ENCODE measurements at places on chromosomes 11 and 22.

- DNase-seq: peak; percentile 24
Measured at GRCh38 chr11:62708793-62709192, 1.3 kb downstream of the GNG3 start.

DNA sequence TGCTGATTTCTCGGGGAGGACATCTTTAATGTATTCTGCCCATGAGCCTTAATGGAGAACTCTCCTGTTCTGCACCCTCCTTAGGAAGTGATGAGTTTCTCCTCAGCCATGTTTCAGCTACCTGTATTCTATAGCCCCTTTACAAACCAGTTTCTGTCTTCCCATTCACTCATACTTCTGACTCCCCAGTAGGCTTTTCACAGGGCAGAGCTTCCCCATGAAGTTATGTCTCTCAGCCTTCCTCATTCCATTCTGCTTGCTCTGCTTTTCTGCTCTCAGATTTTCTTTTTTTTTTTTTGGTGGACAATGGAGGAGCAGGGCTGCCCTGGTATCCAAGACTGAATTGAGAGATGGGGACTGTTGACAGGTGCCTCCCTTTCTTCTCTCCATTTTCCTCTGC is 4.3 kb upstream of the OR52R1 start:
- no peak for DNase-seq

DNA sequence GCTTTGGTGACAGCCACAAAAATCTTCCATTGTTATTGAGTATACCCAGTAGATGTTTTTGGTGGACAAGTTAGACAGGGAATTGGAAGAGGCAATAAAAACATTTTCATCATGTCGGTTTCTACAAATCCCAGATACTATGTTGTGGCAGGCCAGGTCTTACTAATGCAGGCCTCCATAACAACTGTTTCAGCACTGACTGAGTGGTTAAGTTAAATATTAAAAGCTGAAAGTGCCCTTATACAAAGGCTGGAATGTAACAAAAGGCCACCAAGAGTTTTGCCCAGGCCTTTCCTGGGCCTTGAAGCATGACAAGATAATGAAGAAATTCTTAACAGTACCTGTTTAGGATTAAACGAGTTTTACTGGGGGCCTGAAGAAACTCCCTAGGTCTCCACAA is 29.3 kb downstream of the DMC1 start:
- DNase-seq: no peak

GRCh38 chr11:19378814-19379213 is 138.1 kb upstream of the E2F8 start:
- no peak for DNase-seq

- no peak for DNase-seq
Measured at GRCh38 chr11:88861618-88862017, 204.2 kb downstream of the GRM5 start.

GRCh38 chr11:65429724-65430405 is 7.3 kb downstream of the NEAT1 start:
- no peak for DNase-seq

- no peak for DNase-seq
Measured at GRCh38 chr11:100683126-100683525, 4.0 kb upstream of the ARHGAP42 start.

DNA sequence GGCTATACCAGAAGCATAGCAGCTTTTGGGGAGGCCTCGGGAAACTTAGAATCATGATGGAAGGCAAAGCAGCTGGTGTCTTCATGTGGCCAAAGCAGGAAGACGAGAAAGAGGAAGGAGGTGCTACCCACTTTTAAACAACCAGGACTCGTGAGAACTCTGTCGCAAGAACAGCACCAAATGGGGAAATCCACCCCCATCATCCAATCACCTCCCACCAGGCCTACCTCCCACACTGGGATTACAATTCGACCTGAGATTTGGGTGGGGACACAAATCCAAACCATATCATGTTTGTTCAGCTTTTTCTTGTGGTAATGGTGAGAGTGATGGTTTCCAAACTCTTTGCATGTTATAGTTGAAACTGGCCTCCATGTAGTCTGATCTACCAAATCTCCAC is 32.5 kb upstream of the OR10D3 start:
- no peak for DNase-seq

DNA sequence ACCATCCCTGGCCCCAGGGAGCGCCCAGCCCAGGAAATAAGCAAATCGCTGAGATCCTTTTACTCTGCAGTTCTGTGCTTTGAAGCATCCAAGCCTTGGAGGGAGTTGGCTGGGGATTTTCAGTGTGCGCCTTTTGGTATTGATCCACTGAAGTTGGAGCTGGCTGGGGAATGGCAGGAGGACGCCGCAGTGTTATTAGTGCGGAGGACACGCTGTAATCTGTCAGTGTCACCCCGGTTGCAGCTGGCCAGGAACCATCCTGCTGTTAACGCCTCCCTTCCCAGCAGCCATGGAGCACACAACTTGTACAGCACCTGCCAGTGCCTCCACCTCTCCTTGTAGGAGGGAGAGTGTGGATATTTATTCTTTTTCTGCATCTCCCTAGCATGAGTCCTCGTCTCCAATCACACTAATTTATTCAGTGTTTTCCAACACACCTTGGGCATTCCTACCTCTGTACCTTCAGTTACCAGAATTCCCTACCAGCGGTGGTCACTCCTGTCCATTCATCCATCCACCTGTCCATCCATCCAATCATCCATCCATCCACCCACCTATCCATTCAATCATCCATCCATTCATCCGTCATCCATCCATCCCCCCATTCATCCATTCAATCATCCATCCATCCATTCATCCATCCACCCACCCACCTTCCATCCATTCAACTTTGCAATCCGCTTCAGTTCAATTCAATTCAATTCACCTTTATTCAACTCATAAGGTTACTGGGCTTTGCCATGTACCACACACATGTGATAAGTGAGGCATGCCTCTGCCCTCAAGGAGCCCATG is 21.9 kb upstream of the EIF3D start:
- DNase-seq: no peak

- no peak for DNase-seq
Measured at GRCh38 chr11:78829146-78829545, 254.5 kb upstream of the NARS2 start.

DNA sequence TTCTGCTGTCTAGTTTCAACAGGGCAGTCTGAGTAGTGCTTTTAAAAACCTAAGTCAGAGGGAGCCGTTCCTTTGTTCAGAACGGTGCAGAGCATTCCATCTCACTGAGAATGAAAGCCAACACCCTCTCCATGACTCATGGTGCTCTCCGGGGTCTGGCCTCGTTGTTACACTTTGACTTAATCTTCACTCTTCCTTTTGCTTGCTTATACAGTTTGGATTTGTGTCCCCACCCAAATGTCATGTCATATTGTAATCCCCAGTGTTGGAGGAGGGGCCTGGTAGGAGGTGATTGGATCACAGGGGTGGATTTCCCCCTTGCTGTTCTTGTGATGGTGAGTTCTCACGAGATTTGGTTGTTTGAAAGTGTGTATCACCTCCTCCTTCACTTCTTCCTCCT is 292.2 kb downstream of the ST3GAL4 start:
- DNase-seq: no peak

DNA sequence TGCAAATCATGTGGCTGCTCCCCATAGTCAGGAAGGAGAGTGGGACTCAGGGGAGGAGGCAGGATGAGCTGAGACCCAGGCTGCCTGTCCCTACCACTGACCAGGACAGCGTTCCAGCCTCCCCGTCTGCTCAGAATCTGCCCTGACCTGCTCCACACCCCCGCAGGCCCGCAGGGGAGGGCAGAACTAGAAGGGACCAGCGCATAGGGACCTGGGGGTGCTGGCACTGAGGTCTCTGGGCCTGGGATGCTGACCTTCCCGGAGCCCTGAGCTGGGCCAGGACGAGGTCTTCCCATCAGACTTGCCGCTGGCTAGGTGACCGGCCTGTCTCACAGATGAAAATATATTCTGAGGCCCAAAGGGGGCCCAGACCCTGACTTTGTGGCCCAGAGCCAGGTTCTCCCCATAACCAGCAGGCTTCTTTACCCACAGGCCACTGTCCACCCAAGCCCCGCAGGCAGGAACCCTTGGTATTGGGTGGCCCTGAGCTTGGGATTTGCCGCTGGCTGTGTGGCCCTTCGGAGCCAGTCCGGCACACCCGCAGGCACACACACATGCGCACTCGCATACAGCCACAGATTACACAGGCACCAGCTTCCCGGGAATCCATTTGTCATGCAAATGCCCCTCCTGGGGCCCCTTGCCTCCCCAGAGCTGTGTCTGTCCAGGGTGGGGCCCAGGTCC is 13.8 kb upstream of the PIM3 start:
- DNase-seq: no peak

- DNase-seq: no peak
Measured at GRCh38 chr11:45988921-45989320, 66.5 kb downstream of the LARGE2 start.

DNA sequence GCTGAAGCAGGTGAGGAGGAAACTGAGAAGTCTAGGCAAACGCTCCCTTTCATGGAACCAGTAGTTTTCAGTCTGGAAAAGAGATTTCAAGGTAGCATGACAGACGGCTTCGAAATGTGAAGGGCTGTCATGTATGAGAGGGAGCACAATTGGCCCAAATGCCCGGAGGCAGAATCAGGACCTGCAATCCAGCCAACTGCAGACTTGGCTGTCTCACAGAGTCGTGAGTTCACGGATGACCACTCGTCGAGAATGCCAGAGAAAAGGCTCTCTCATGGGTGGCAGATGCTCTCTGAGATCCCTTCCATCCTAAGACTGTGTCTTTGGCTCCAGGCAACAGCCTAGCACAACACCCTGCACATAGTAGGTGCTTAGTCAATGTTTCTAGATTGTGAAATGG is 134.8 kb downstream of the DSCAML1 start:
- DNase-seq: no peak

DNA sequence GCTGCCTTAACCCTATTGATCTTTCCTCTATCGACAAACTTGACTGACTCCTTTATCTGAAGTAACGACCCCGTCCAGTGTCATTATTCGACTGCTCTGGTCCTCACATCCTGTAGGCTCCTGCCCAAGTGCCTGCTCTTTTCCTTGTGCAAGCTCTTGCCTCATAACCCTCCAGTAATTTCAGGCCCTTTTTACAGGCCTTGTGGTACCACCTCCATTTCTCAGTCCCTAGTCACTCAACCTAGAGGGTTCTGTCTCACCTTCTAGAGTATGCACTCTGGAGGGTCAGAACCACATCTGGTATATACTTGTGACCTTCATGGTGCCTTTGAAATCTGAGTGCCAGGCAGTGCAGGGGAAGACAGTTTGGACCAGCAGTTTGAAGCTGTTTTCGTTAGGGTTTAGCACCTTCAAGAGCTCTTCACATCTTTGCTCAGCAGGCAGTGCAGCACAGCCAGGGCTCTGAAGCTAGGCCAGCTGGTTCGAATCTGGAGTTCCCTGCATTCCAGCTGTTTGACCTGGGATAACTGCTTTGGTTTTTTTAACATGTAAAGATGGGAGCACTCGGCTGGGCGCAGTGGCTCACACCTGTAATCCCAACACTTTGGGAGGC is 11.2 kb downstream of the SNRPD3 start:
- DNase-seq: no peak

DNA sequence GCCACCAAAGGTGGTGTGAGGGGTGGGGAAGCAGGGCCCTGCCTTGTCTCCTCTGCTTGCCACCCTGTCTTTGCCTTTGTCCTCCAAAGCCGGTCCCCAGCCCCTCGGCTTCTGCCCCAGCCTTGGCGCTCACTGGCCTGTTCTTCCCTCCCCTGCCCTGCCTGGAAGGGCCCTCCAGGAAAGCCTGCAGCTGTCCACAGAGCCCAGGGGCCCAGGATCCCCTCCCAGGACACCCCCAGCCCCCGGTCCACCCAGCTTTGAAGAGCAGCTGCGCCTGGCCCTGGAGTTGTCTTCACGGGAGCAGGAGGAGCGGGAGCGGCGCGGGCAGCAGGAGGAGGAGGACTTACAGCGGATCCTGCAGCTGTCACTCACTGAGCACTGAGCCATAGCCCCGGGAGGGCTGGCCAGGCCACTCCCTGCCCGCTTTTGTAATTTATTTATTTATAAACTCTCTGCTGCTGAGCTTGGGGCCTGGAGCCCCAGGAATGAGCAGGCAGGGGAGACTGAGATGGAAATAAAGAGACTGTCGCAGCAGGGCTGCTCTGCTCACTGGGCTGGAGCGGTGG is 1.3 kb upstream of the SSH3 start:
- DNase-seq: no peak

GRCh38 chr11:118366287-118366686 is 6.9 kb downstream of the UBE4A start:
- no peak for DNase-seq

DNA sequence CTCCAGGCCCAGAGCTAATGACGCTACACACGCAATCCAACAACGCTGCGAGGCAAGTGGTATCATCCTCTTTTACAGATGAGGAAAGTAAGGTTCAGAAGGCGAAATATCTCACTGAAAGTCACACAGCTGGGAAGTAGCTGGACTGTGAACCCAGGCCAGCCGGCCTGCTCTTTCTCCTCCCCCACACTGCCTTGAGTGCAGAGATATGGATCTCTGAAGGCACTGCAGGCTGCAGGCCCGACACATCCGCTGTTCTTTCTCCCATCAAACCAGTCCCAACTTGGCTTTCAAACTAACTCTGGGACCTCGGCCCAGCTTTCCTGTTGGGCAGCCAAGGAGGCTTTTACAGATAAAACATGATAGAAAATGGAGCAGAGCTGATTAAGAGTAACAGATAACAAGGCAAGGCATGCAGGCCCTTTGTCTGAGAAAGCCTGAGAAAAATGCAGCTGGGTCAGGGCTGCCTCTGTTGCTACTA is 64.0 kb upstream of the PTPRJ start:
- DNase-seq: no peak

GRCh38 chr11:15180212-15180792 is 65.6 kb downstream of the INSC start:
- no peak for DNase-seq

- peak; percentile 50 for DNase-seq
Measured at GRCh38 chr11:64251016-64251752, at the start of gene PLCB3. Gene PLCB3, plus strand, starts transcription at chr11:64251530. Its CDS starts 120 bp downstream, at chr11:64251650.

DNA sequence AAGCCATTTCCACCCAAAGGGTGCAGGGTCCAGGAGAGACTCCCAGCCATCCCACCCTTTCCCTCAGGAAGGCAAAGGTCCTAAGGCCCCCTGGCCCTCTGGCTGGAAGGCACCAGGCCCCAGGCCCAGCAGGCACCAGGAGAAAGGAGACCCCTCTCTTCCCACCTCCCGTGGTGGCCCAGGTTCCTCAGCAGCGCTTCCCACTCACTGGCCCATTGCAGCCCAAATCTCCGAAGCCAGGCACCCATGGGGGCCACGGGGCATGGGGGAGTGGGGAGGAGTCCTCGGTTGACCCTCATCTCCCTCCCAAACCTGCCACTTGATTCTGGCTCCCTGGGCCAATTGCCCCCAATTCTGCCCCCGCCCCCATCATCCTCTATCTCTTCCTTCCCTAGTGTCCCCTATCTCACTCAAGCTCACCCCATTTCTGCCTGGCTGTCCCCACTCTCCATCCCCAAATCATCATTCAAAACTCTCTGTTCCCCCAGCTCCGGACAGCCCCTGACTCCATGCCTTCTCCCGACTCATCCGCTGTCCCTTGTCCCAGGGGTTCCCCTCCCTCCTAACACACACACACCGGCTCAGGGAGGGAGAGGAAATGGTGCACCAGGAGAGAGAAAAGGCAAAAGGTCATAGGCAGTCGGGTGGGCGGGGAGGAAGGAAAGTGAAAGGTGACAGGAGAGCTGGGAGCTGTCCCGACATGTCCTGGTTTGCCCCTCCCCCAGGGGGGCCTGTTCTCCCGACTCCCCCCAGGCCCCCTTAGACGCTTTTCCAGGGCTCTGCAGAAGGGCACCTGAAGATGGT is 1.2 kb downstream of the LIF start:
- no peak for DNase-seq

- DNase-seq: no peak
Measured at GRCh38 chr22:24977370-24978221, 25.1 kb downstream of the KIAA1671 start.

Measured in effector memory CD8-positive, alpha-beta T cell (primary cell).